ENCODE measurements at places on chromosomes 11 and 22.
A peak's percentile ranks its signal among the peaks of the same experiment; 100 is the strongest.

- peak; percentile 65 for DNase-seq
Measured at GRCh38 chr22:37021710-37022482, 2.4 kb downstream of the MPST start.

DNA sequence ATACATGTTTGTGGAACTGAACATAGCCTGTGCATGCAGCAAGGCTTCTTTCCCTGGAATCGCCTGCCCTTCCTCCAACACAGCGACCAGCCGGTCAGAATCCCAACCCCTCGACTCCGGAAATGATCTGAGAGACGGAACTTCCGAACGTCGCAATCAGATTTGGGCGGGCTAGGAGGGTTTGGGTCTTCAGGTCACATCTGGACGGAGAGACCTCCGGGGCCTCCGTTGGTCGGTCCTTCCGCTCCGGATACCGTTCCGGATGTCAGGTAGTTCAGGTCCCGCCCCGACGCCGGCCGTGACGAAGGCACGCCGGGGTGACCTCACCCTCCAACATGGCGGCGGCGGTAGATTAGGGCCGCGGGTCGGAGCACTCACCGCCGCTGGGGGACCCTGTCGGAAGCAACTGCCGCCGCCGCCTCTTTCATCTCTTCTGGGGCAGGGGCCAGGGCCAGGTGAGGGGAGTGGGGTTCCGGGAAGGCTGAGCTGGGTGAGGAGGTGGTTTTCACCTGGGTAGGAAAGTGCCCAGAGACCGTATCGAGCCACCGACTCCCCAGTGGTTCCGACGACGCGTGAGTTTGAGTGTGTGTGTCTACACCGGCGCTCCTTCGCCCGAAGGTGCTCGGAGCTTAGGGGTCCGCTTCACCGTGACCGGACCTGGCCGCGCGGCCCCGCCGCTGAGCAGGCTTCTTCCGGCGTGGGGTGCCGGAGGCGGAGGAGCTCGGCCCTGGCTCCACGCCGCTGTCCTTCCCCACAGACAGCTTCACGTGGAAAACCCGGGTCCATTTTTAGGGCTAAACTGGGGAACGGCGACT lies at the start of gene BCL2L13:
BCL2L13 (plus strand) TSS at position 326 of the 815 bp plus-strand sequence. CDS start 16,955 bp downstream, outside the sequence.
- DNase-seq = peak; percentile 96

- DNase-seq = no peak
Measured at GRCh38 chr11:30935861-30936260, 349.7 kb upstream of the MPPED2 start.

DNA sequence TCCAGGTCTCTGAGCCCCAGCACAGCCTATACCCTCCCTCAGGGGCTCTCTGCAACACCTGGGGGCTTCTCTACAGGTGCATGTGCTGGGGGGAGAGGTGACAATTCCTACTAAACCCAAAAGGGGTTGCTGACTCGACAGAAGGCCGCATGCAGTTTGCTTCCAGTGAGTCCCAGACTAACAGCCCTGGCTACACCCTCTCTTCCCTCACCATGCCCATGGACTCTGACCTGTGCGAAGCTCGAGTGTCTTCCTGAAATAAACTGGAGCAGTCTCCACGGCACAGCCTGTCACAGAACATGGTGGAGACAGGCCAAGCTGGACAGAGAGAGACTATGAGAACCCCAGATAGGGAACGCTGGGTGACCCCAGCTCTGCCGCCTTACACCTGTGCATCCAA lies 16.6 kb downstream of the PLEKHA7 start:
- DNase-seq = no peak

DNA sequence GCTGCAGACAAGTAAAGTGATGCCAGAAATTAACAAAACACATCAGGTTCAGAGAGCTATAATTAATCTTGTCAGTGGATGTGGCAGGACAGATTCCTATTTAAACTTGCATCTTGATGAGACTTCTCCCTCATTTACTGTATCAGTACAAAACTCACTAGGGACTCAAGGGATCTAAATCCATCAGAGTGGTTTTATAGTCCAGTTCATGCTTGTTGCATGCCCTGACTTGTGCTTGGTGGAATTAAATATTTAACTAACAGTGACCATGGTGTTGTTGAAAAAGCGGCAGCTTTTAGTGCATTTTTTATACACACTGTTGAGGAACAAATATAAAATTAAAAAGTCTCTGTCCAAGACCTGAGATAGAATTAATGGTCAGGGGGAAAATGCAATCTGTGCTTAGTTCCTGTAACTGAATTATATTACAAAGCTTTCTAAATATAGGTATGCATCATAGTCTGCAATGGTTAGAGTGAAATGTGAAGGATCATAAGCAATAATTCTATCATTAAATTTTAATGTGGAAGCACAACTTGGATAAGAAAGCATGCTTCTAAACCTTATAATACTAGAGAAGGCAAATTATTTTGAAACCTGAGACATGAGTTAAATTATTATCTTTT lies 1475.5 kb upstream of the TENM4 start:
- no peak for DNase-seq

- no peak for DNase-seq
Measured at GRCh38 chr11:11587122-11587521, 34.7 kb downstream of the GALNT18 start.

GRCh38 chr11:12677131-12677530 lies 2.9 kb downstream of the TEAD1 start:
- DNase-seq = peak; percentile 56

GRCh38 chr11:95939091-95939490 lies 15.2 kb upstream of the MTMR2 start:
- DNase-seq = peak; percentile 40

DNA sequence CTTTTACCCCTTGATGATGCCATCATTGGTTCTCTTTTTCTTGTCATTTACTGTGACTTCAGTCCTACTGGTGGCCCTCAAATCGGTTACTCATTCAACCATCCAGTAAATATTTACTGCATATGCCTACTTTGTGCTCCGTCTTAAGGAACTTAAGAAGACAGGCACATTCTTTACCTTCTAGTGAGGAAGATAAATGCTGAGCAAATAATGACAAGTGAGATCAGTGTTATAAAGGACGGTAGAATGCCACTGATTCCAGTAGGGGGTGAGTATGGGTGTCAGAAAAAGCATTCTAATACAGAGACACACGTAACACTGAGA lies 1.6 kb downstream of the ANKRD42 start:
- no peak for DNase-seq

GRCh38 chr11:117837070-117837776 lies 12.7 kb upstream of the FXYD2 start:
- no peak for DNase-seq

DNA sequence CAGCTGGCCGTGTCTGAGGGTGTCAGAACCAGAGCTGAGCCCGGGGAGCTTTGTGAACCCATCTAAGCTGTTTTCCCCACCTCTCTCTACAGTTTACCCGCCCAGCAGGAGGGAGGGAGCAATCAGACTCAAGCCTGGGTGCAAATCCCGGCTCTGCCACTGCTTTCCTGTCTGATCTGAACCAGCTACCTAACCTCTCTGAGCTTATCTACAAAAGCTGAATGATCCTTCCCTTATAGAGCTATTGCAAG lies 252 bp downstream of the APOL2 start:
- no peak for DNase-seq

DNA sequence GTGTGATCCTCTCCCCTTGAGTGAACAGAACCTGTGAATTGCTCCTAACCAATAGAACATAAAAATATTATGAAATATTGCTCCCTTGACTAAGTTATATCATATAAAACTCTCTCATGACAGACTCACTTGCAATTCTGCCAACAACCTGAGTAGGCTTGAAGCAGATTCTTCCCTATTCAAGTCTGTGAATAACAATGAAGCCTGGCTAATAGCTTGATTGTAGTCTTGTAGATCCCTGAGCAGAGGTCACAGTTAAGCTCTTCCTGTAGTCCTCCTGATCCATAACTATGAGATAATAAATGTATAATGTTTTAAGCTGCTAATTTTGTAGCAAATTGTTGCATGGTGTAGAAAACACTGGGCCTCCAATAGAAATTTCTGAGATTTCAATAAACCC lies 540.1 kb upstream of the TENM4 start:
- no peak for DNase-seq

DNA sequence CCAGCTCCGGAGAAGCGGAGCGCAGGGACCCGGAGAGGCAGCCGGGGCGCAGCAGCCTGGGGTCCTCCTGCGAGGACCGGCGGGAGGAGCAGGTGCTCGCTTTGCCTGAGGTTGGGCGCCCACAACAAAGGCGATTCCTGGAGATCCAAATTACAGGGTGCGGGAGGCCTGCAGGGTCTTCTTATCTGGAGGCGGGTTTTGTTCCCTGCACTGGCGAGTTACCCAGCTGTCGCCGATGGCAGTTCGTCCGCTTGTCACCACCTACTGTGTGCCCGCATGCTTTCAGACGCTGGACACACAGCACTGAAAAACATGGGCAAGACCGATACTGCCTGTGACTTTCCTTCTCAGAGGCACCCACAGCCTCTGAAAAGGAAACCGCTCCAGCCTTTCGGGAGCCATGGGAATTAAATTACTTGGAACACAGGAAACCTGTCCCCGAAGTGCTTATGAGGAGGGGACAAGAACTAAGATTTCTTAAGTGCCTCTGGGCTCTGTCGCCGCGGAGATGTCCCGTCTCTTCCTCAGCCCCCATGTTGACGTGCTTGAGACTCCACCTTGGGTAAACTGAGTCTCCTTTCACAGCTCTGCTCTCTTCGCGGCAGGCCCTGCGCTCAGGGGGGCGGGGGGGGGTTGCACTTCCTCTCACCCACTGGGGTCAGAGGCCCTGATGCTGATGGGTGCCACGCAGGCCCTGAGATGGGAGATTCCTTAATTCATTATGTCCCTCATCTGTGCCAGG lies 1.3 kb upstream of the ZFTA start:
- DNase-seq = peak; percentile 4

DNA sequence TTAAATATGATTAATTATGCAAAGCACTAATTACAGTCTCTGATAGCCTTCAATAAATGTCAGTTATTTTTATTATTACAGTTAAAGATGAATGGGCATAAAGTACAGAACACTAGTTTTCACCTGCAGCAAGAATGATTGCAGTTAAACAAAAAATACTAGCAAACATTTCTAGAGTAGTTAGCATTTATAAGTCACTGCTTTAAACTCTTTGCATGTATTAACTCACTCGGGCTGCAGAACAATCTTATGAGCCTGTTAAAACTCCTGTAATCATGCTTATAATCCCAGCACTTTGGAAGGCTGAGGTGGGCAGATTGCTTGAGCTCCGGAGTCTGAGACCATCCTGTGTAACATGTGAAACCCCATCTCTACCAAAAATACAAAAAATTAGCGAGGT lies 14.8 kb downstream of the OR51B4 start:
- no peak for DNase-seq

GRCh38 chr11:10504490-10504889 lies 36.5 kb downstream of the RNF141 start:
- DNase-seq = no peak

- DNase-seq = no peak
Measured at GRCh38 chr11:108160970-108161566, 39.7 kb downstream of the ACAT1 start.

GRCh38 chr11:12778240-12778905 lies 104.2 kb downstream of the TEAD1 start:
- DNase-seq = no peak

DNA sequence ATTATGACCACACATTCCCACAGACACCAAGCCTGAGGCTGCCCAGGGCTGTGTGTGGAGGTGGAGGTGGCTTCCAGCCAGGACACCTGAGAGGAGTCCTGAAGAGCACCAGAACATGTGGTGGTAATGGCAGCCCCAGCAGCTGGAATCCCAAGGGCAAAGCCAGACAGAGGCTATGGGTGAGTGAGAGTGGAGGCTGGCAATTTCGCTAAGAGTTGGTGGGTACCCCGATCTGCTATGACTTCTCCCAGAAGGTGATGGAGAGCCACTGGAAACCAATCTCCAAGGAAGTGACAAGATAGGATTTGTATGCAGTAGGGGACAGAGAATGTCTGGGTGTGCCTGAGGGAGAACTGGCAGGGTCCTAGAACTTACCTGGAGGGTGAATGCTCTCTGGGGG lies 69.3 kb upstream of the CLTCL1 start:
- DNase-seq = no peak

- DNase-seq = no peak
Measured at GRCh38 chr11:66491315-66491935, 11.2 kb downstream of the DPP3 start.

- DNase-seq = no peak
Measured at GRCh38 chr11:20099527-20099926, 60.7 kb downstream of the DBX1 start.

DNA sequence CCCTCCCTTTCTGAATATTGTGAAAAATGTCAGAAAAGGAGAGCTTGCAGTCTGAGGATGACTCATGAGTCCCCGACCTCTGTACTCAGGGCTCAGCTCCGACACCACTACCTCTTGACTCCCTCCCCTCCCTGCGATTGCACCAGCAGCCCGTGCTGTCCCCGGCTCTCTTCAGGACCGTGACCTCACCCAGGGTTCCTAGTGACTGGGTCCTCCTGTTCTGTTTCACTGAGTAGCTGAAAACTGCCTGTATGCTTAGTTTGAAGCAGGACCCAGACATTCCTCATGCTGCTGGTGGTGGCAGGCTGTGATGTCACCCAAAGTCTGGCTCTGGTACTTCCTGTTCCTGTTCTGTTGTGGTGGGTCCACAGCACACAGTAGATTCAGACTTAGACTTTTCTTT lies 11.7 kb downstream of the PHRF1 start:
- DNase-seq = no peak

DNA sequence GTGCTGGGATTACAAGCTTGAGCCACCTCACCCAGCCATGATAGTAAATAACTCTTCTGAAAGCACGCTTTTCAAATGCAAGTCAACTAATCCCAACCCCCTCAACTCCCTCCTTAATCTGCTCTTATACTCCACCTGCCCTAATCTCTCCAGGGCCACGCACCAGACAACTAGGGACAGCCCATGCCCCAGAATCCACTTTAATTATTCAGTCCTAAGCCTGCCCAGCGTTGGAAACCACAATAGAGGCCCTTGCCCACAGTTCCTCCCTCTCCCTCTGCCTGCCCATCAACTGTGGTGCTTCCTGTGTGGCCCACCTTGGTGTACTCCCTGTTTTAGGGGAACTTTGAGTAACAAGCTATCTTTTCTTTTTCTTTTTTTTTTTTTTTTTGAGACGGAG lies 2.7 kb upstream of the VPREB3 start:
- no peak for DNase-seq

Measured in lung microvascular endothelial cell (primary cell).